Stimulated activated CD8-positive, alpha-beta memory T cell treated with anti-CD3 and anti-CD28 coated beads, Interleukin-2, amount 100 ng/mL, for 1 hour (primary cell): ENCODE measurements at places on chromosomes 13 and 19.
A peak's percentile ranks its signal among the peaks of the same experiment; 100 is the strongest.

GRCh38 chr13:78587395-78587794 is 16.0 kb downstream of the POU4F1 start:
- DNase-seq: no peak

- no peak for DNase-seq
These were observed 259.4 kb downstream of the FGF14 start for GRCh38 chr13:102142473-102142826.

DNA sequence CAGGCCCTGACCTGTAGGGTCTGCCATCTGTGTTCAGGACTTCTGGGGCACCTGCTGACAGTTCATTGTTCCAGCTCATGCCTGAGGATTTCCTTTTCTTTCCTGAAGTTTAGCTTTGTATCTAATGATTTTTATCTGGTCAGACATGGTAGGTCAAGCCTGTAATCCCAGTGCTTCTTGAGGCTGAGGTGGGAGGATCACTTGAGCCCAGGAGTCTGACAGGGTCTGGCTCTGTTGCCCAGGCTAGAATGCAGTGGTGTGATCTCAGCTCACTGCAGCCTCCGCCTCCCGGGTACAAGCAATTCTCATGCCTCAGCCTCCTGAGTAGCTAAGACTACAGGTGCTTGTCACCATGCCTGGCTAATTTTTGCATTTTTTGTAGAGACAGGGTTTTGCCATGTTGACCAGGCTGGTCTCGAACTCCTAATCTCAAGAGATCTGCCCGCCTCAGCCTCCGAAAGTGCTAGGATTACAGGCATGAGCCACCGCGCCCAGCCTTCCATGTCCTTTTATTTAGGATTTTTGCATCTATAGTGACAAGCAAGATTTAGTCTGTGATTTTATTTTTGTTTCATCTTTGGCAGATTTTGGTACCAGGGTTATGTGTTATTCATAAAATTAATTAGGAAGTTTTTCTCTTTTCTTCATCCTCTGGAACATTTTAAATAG is 33.2 kb downstream of the CHST8 start:
- DNase-seq: no peak

GRCh38 chr13:41791056-41791455 is 169.9 kb downstream of the VWA8 start:
- DNase-seq: no peak

DNA sequence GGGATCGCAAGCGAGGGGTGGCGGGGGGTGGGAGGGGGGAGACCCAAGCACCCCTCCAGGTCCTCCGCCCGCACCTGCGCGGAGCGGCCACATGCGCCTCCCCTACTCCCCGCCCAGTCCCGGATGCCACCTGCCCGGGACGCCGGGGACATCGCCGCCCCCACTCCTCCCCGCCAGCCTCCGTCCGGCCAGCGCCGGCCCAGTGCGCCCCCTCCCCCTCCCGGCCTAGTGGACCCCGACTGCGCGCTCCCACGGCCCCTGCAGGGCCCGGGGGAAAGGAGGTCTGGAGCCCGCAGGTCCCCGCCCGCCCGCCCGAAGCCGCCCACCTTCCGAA is 263 bp downstream of the RHPN2 start:
- DNase-seq: no peak

GRCh38 chr19:2797280-2797679 is 12.0 kb downstream of the THOP1 start:
- DNase-seq: no peak

GRCh38 chr19:48203222-48203793 is 32.8 kb downstream of the ZSWIM9 start:
- DNase-seq: no peak

DNA sequence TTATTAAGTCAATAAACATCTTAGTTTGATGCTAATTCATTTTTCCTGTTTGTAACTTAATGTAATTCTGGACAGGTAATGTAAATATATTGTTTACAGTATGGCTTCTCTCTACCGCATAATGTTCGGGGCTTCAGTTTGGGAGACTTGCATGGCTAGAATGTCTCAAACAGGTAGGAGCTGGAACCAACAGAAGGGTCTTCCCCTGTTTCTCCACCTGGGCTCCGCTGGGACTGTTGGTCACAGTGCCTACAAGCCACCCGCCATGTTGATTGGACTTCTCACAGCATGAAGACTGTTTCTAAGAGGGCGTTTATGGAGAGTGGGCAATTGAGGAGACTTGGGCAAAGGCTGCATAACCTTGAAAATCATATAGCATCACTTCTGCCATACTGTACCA is 148.6 kb downstream of the UFM1 start:
- DNase-seq: no peak

DNA sequence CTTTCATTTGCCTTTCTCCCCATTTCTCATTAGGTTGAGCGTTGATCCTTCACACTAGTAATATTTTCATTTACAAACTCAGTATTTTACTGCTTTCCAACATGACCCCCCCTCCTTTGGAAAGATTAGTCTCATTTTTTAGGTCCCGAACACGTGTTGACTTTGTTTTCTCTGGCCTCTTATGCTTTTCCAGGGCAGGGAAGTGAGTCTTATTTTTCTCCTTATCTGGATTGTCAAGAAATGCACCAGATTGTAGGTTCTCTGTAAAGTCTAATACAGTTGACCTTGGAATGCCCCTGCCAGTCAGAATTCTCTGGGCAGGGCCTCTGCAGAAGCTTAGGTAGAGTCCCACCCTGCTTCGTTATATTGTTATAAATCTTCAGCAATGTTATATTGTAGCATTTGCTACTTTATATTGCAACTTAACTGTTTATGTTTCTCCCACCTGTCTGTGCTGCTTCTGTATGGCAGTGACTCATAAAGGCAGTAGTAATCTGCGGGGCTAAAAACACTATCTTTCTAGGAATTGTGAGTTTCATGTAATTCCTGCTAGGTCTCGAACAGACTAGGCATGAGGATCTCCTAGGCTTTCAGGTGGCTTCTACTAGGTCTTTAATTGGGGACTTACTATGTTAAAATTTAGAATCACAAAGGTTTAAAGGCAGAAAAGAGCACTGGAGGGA is 2.0 kb downstream of the TDRD3 start:
- no peak for DNase-seq

DNA sequence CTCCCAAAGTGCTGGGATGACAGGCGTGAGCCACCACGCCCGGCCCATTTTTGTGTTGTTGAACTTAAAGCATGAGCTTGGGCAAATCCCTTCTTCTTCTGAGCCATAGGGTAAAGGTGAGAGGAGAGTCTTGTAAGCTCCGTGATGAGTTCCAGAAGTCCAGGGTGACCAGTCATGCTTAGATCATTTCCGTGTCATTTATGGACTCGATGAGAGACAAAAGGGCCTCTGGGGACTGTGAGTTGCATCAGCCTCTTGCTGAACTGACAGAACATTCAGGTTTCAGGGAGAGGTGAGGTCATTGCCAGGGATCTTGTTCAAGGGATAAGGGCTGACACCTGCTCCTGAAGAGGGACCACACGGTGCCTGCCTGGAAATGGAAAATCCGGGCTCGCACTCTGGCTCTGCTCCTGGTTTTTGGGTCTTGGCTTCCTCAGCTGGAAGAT is 53.6 kb downstream of the GADD45B start:
- DNase-seq: no peak

- DNase-seq: no peak
These were observed 54.8 kb upstream of the TEX29 start for GRCh38 chr13:111265701-111266035.

DNA sequence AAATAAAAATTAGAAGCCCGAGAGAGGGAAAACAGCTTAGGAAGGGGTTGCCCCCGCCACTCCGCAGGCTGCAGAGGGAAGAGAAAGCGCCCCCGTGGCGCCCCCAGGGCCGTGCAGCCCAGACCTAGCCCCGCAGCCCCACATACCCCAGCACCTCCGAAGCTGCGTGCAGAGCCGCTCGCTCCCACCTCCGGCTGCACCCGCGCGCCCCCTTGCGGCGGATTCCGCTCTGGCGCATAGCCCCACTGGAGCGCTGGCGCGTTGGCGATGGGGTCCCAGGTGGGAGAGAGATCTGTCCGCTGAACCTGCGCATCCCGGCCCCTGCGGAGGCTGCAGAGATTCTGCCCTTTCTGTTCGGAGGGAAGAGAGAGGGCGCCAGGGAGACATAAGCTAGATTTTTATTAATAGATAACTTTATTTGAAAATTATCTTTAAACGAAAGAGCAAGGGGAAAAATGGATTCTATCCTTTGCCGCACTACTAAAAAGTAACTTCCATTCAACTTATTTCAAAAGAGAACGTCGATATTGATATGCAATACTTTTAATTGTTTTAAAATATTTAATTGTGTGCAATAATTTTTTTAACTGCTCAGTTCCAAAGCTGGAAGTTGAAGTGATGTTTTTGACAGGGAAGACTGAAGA is 11.7 kb upstream of the CLN5 start:
- DNase-seq: peak; percentile 72

GRCh38 chr13:51147732-51148131 is 36.7 kb upstream of the C13orf42 start:
- DNase-seq: no peak

GRCh38 chr13:112210371-112210770 is 143.4 kb downstream of the SOX1 start:
- DNase-seq: no peak

- no peak for DNase-seq
These were observed 1.8 kb upstream of the DIAPH3 start for GRCh38 chr13:60165391-60166099.

DNA sequence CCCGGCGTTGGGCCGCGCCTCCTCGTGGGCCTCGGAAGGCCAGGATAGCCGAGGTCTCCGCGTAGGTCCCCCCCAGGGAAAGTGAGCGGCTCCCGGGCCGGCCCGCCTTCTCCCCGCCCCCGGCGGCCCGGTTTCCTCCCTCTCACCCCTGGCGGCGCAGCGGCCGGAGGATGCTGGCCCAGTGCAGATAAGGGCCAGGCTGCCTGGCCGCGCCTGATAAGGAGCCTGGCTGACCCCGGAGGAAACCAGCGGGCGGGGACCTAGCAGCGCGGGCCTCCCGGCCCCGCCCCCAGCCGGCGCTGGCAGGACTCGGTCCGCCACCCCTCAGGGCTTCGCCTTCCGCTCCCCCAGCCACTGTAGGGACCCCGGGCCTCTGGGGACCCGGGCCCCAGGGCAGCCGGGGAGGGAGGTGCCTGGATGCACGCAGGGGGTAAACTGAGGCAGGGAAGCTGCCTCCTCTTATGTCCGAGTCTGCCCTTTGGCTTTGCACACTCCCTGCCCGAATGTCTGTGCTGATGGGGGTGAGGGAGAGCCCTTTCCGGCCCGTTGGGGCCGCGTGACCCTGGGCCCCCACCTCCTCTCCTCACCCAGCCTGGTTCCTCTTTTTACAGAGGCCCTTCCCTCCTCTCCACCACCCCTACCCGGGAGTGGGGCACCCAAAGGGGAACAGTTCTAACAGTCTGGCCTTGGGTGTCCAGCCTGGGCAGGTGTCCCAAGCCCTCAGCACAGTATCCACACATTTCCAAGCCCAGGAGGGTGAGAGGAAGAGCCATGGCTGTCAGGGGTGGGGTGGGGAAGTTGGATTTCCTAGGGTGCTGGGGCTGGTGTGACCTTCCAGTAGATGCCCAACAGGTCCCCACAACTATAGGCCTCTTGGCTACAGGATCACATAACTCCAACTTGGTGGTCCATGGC is at the start of gene LYL1:
Gene LYL1, minus strand, starts transcription at position 193 of the 915 bp plus-strand sequence. CDS start 1,687 bp downstream, outside the sequence.
- no peak for DNase-seq

GRCh38 chr13:52922961-52923360 is 74.5 kb upstream of the PCDH8 start:
- no peak for DNase-seq

DNA sequence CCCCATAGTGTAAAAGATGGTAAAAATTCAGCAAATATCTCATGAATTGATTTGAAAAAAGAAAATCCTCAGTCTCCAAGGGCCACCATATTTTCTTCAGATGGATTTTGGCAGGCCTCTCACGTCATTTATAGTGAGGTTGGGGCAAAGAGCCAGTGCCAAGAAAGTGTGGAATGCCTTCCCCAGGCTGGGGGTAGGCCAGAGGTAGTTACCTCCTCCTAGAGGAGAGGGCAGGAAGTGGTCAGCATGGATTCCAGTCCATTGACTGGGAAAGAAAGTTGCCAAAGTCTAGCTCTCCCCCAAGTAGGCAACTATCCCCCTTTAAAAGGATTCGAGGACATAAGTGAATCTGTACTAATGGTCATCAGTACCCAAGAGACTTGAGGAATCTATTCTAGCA is 68.4 kb upstream of the KCTD4 start:
- DNase-seq: no peak

- no peak for DNase-seq
These were observed 1494.5 kb downstream of the SLITRK5 start for GRCh38 chr13:89165685-89166084.

DNA sequence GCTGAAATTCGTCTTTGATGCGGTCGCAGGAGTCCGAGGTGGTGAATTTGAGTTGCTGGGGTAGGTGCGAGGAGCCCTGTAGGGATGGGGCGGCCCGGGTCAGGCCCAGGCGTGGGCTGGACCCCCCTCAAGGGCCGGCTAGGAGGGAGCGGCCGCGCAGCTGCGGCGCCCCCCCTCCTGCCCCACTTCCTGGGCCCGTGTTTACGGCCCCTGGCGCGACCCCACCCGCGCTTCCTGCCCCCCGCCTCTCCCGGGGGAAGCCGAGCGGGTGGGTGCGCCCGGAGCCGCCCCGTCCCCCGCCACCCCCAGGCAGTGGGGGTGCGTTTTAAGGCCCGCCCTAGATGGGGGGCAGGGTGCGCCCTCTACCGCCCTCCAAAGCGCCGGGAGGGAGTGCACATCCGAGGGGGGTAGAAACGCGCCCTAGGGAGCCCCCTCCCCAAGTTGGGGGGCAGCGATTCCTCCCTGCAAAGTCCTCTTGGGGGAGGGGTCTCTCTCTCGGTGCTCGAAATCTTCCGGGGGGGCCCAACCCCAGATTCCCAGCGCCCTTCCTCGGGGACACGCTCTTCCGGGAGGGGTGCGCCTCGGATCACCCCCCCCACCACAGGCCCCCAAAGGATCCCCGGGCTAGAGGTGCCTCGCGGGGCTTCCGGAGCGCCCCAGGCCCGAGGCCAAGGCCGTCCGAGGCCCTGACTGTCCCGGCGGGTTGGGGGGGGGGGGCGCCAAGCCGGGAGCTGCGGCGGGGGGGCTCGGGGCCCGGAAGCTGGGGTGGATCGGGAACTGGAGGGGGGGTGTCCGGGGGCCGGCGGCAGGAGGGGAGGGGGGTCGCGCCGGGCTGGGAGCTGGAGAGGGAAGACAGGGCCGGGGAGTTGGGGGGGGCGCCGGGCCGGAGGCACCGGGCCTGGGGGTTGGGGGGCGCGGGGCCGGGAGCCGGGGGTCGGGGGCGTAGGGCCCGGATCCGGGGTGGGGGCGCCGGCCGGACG is 823 bp downstream of the TLE5 start:
- DNase-seq: peak; percentile 56

DNA sequence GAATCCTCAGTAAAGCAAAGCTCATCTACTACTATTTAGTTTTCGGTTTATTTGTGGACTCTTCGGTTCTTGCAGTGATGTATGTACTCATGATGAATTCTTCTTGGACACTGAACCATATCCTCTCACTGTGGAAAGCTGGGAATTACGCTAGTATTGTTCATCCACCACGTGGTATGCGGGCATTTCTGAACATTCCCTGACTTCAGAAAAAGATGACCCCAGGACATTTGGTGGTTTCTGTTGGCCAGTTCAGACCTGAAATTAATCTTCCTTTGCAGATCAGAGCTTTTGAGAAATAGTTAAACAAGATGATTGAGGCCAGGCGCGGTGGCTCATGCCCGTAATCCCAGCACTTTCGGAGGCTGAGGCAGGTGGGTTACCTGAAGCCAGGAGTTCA is 25.3 kb upstream of the FBN3 start:
- no peak for DNase-seq
